Stimulated activated CD8-positive, alpha-beta memory T cell treated with anti-CD3 and anti-CD28 coated beads, Interleukin-7, amount 100 ng/mL, for 48 hours (primary cell): ENCODE measurements at places on chromosomes 1 and 21.
A peak's percentile ranks its signal among the peaks of the same experiment; 100 is the strongest.

GRCh38 chr1:104671684-104672353 is 922.1 kb downstream of the AMY1C start:
- DNase-seq, result no peak

GRCh38 chr1:9078015-9078751 is 8.7 kb upstream of the SLC2A5 start:
- no peak for DNase-seq

DNA sequence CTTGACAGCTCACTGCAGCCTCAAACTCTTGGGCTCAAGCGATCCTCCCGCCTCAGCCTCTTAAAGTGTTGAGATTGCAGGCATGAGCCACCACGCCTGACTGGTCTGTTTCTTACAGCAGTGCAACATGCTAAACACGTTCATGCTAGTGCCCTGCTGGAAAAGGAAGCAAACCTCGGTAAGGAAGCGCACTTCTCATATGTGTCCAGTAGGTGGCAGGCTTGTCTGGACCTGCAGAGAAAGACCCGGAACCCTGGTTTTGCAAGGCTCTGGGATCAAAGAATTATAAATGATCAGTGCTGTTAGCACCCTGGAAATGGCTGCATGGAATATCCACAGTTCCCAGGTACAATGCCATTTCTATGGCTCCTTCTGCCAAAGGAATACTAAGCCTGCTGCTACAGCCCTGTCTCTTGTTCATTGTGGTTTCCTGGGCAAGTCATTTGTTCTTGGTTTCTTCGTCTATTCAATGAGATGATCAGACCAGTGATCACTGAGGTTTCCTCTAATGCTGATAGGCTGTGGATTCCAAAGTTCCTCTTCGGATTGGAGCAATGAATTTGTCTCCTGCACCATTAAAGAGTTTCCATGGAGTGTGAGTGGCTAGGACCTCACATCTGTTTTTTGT is 15.9 kb downstream of the RNU5D-1 start:
- no peak for DNase-seq

DNA sequence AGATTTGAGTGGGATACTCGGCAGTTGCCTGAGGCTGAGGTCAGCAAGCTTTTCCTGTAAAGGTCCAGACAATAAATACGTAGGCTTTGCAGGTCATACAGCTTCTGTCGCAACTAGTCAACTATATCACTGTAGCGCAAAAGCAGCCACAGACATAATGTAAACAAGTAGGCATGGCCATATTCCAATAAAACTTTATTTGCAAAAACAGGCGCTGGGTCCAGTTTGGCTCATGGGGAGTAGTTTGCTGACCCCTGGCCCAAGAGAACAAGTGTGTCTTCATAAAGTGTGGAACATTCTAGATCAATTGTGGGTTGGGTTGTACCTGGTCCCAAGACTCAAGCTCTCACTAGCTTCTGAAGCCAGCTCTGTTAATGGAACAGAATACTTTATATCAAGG is 78.8 kb downstream of the MIS18A start:
- no peak for DNase-seq

GRCh38 chr1:231861541-231862481 is 235.2 kb downstream of the DISC1 start:
- DNase-seq, result no peak

- DNase-seq, result no peak
These were observed 341.9 kb downstream of the PTBP2 start for GRCh38 chr1:97063532-97063931.

- no peak for DNase-seq
These were observed 49.9 kb downstream of the TOMM20 start for GRCh38 chr1:235078480-235079381.

DNA sequence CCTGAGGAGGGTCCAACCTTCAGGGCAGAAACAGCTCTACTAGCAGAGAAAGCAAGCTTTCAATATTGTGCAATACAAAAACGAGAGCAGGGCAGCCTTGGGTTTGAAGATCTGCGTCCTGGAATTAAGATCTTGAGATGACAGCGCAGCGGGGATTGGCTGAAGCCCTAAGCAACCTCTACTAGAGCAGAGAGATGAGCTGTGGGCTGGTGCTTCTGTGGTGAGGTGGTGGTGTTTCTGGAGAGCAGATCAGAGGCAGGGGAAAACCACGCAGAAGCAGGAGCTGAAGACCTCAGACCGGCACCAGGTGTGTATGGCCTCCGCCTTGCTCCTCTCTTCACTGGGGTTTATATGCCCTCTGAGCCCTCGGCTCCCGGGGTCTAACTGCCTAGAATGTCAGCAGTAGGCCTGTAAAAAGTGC is 12.5 kb downstream of the TRAF3IP3 start:
- peak; percentile 71 for DNase-seq

- DNase-seq, result no peak
These were observed 67.6 kb downstream of the MAP3K21 start for GRCh38 chr1:233394860-233395717.

- DNase-seq, result no peak
These were observed 43.2 kb downstream of the PRRX1 start for GRCh38 chr1:170707117-170707516.

DNA sequence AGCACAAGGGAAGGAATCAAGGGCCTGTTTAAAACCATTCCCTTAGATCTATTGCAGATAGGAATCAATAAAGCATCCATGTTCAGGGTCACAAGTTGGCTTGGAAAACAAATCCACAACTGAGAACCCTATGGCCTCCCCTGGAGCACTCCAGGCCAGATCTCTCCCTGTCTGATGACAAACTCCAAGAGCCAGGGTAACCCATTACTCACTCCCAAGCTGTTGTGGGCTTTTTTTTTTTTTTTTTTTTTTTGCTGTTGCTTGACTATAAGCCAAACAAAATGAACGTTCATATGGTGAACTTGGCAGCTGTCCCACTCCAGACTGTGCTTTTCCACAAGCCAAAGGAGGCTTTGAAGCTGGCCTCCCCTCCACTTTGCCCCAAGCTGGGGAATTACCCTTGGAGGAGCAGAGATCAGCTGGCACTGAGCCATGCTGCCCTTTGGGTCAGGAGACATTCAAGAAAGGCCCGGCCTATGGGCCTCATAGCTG is 35.7 kb upstream of the VAV3 start:
- DNase-seq, result no peak

DNA sequence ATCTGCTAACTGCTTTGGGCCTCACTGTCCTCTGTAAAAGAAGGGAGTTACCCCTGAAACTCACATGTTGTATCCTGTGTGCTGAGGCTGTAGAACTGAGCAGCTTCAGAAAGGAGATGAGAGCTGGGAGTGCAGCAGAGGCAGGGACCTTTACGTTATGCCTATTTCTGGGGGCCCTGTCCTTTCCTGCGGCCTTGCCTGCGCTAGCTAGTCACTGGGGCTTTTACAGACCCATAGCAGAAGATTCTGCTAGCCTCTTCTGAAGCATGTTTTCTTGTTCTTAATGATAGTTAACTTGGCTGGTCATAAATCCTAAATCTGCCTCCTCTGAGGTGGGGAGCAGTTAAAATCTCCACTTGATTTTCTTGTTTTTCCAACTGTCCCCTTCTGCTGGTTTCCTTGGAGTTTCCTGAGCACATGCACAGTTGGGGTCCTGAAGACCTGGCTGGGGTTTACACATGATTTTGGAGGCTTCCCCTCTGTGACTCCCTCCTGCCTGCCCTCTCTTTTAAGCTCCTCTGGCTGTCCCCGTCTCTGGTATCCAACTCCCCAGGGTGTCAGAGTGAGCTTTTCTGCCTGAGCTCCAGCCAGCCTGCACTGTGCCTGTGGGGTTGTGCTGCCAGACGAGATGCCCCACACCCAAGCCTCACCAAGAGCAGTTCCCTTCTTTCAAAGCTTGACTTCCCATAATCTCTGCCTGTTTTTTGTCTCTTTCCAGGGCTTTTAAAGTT is 76.6 kb downstream of the NOS1AP start:
- DNase-seq, result no peak

DNA sequence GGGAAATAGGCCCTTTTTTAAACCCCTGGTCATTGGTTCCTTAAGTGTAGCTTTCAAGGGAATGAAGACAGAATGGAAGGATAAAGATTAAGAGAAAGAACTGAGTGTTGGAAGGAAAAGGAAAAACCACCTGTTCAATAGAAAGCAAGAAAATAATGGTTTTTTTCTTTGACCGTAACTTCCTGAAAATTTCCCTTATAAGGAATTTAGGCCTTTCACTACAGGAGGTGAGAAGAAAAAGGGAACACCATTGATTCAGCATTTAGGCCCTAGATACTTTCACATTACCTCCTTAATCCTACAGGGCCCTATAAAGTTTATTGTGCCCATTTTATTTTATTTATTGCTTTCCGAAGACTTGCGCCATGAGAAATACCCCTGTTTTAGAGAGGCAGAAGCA is 18.9 kb downstream of the KPNA6 start:
- DNase-seq, result no peak

GRCh38 chr1:156368889-156369684 is at the start of gene RHBG:
TSS of gene RHBG (plus strand) at chr1:156369211. CDS start at chr1:156369250, 39 bp downstream.
- DNase-seq, result no peak
